ENCODE measurements at places on chromosomes 16 and 17. TPM values are rescaled to one million over a fixed set of nuclear protein-coding genes. Genes with fewer than 3 reads are reported as not detected.
A peak's percentile ranks its signal among the peaks of the same experiment; 100 is the strongest.

XAF1 gene
- 8.3 TPM for total RNA-seq

CEP295NL gene
- total RNA-seq, result 1.4 TPM

PSMD3 gene
- total RNA-seq, result 67.6 TPM

OSGIN1 gene
- total RNA-seq, result 0.18 TPM

SPIRE2 gene
- total RNA-seq, result 1.6 TPM

GRCh38 chr17:7289256-7290032 is 5.0 kb downstream of the YBX2 start:
- no peak overlapping the region for H3K27ac ChIP-seq
- peaks cover 28% of the 10 kb centered on the region for H3K4me1 ChIP-seq
- DNase-seq, result no peak
- H3K27me3 ChIP-seq, result peaks cover 56% of the 10 kb centered on the region
- H3K36me3 ChIP-seq, result peaks cover 18% of the 10 kb centered on the region

DNA sequence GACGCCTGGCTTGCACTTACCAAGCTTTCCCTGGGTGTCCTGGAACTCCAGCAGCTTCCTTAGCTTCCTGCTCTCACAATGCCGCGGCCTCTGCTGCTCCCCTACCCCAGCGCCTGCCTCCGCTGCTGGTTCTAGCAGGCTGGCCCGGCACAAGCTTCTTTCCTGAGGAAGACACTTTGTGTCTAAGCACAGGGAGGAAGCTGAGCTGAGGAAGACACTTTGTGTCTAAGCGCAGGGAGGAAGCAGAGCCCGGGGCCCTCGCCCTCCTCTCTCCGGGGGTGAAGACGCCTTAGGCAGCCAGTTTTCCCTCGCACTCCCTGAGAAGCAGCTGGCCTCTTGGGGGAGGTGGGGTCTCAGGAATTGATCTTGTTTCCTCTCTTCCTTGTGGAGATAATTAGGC is 64.9 kb downstream of the PLD6 start:
- no peaks in the 10 kb centered on the region for H3K27me3 ChIP-seq
- H3K27ac ChIP-seq, result no peak overlapping the region
- peaks cover 10% of the 10 kb centered on the region for H3K4me1 ChIP-seq
- H3K36me3 ChIP-seq, result peaks cover 96% of the 10 kb centered on the region
- H3K4me3 ChIP-seq, result no peak overlapping the region

GRCh38 chr16:79612207-79612606 is 11.7 kb upstream of the MAF start:
- H3K4me3 ChIP-seq, result no peak overlapping the region
- no peak for DNase-seq
- peaks cover 18% of the 10 kb centered on the region for H3K4me1 ChIP-seq
- H3K27me3 ChIP-seq, result no peaks in the 10 kb centered on the region
- no peak overlapping the region for H3K27ac ChIP-seq

DNA sequence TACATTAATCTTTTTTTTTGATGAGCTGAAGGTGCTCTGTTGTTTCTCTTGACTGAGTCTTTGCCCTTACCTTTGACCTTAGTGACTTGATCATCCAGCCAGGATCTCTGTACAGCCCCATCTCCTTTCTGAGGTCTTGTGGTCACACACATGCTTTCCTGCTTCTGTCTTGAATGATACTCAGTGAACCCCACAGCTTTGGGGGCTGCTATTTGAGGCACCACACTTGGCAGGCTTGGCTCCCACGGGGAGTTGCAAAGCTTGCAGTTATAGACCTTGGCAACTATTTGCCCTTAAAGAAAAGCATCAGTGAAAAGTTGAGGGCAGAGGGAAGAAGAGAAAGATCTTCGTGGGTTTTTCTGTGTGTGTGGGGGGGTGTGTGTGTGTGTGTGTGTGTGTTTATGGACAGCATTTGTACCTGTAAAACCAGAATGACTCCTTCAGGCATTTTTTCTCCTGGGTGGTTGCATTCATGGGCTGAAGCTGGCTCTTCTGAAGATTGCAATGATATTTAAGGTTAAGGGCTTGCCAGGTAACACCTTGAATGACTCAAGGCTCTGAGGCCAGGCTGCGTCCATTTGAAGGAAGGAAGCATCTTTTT is 101.6 kb downstream of the MSI2 start:
- H3K27me3 ChIP-seq, result no peaks in the 10 kb centered on the region
- H3K27ac ChIP-seq, result no peak overlapping the region
- no peaks in the 10 kb centered on the region for H3K36me3 ChIP-seq
- no peak overlapping the region for H3K4me3 ChIP-seq

- no peaks in the 10 kb centered on the region for H3K36me3 ChIP-seq
- DNase-seq, result peak; percentile 75
- H3K4me3 ChIP-seq, result peak within 1 kb of the TSS; percentile 45
- H3K27me3 ChIP-seq, result peaks cover 41% of the 10 kb centered on the region
- peak within 1 kb of the TSS; percentile 57 for H3K27ac ChIP-seq
Measured at GRCh38 chr17:21376081-21376758, at the start of gene KCNJ12. Gene KCNJ12 (plus strand): TSS chr17:21376357. CDS start chr17:21415343, 38,986 bp downstream.

DNA sequence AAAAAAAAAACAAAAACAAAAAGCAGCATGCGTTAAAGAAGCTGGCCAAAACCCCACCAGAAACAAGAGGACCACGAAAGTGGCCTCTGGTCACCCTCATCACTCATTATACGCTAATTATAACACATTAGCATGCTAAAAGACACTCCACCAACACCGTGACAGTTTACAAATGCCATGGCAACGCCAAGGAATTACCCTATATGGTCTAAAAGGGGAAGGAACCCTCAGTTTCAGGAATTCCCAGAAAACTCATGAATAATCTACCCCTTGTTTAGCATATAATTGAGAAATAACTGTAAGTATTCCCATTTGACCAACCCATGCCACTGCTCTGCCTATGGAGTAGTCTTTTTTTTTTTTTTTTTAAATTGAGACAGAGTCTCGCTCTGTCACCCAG is 77.6 kb downstream of the EMP2 start:
- no peaks in the 10 kb centered on the region for H3K27me3 ChIP-seq
- H3K36me3 ChIP-seq, result peaks cover 3% of the 10 kb centered on the region
- H3K4me3 ChIP-seq, result no peak overlapping the region
- DNase-seq, result no peak

DNA sequence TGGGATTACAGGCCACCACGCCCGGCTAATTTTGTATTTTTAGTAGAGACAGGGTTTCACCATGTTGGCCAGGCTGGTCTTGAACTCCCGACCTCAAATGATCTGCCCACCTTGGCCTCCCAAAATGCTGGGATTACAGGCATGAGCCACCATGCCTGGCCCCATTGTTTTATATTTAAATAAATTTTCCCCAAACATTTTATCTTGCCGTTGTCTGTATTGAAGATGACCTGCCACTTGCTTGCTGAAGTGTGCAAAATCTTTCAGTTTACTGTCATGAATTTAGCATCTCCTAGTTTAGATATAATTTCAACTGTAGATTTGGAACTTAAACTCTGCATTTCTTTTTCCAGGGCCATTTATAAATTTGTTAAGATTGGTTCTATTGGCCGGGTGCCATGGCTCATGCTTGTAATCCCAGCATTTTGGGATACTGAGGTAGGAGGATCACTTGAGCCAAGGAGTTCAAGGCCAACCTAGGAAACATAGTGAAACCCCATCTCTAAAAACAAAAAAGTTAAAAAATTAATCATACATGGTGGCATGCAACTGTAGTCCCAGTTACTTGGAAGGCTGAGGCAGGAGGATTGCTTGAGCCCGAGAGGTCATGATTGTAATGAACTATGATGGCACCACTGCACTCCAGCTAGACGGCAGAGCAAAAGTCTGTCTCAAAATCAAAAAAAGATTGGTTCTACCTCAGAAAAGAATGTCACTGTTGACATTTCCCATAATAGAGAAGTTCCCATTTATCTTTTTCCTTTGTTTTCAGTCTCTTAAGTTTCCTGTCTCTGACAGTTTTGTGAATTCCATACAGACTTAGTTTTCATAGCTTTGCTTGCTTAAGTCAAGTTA is 84.4 kb downstream of the VMP1 start:
- H3K4me3 ChIP-seq, result no peak overlapping the region
- H3K36me3 ChIP-seq, result peaks cover 2% of the 10 kb centered on the region
- H3K27me3 ChIP-seq, result no peaks in the 10 kb centered on the region
- peak overlapping the region; percentile 20 for H3K27ac ChIP-seq
- no peak for DNase-seq

- DNase-seq, result no peak
- H3K27me3 ChIP-seq, result no peaks in the 10 kb centered on the region
- no peak overlapping the region for H3K4me3 ChIP-seq
- no peaks in the 10 kb centered on the region for H3K36me3 ChIP-seq
- no peaks in the 10 kb centered on the region for H3K4me1 ChIP-seq
Measured at GRCh38 chr17:80671039-80671824, 126.6 kb downstream of the RPTOR start.

DNA sequence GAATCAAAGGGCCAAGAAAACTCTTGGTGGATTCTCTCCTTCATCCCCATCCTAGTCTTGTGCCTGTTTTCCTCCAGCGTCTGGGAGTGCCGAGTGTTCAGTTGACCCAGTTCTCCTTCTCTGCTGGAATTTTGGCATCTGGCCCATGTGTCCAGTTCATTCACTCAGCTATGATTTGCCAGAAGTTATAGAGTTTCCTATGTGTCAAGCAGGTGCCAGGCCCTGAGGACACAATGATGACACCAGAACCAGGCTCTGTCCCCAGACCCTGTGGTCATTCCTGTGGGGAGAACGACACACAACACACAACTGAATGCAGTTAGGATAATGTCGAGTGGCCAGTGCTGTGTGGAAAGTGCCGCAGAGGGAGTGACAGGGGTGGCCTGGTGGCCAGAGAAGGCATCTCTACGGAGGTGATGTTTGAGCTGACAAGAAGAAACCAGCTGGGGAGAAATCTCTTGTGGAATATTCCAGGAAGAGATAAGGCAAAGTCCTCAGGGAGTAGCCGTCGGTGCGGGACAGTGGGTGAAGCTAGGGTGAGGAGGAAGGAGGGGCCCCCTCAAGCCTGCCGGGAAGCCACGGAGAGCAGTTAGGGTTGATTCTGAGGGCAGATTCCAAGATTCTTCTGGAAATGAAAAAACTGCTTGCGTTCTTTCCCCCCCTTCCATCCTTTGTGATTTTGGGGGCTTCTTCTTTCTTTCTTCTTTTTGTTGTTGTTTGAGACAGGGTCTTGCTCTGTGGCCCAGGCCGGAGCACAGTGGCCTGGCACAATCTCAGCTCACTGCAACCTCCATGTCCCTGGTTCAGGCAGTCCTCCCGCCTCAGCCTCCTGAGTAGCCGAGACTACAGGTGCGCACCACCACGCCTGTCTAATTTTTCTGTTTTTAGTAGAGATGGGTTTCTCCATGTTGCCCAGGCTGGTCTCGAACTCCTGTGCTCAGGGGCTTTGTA is 35.8 kb upstream of the IL34 start:
- H3K4me1 ChIP-seq, result no peaks in the 10 kb centered on the region
- H3K27ac ChIP-seq, result no peak overlapping the region
- no peaks in the 10 kb centered on the region for H3K36me3 ChIP-seq
- no peak overlapping the region for H3K4me3 ChIP-seq

GRCh38 chr16:85248342-85248741 is 136.1 kb upstream of the CIBAR2 start:
- H3K36me3 ChIP-seq, result no peaks in the 10 kb centered on the region
- H3K4me3 ChIP-seq, result no peak overlapping the region
- H3K27ac ChIP-seq, result no peak overlapping the region
- peaks cover 56% of the 10 kb centered on the region for H3K4me1 ChIP-seq

DNA sequence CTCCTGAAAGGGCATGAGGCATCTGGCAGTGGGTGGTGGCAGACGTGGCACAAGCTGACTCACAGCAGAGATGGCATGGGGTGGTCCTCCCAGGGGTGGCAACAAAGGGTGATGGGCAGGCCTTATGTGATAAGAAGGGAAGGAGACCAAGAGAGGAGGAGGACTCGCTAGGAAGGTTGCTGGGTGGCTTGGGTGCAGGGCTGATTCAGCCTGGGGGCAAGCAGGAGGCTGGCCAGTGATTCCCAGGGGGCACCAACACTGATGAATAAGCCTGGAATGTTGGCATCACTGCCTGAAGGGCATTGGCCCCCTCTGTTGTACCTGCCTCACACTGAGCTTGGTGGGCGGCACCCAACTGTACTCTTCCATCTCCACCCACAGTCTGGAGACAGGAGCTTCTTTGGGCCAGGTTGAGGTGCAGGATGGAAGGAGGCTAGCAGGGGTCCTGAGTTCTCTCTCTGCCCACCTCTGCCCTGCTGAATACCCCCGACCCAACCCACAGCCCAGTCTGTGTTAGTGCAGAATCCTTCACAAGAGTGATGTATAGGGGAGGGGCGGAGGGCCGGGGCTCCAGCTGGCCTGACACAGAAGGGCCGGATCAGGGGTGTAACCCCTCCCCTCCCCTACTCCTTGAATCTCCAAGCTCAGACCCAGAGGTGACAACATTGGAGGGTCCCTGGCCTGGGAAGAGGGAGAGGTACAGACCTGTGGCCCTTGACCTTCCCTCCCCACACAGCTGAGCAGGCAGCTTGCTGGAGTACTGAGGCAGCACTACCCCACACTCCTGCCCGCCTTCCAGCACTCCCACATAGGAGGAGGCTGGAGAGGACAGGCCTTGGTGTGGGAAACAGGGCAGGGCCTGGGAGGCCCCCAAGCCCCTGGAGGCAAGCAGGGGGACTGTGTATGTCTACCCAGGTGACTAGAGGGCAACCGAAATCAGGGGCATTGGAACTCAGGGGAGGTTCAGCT is 2.6 kb downstream of the STAC2 start:
- H3K4me3 ChIP-seq, result no peak overlapping the region
- no peak for DNase-seq
- no peak overlapping the region for H3K27ac ChIP-seq
- no peaks in the 10 kb centered on the region for H3K36me3 ChIP-seq
- H3K4me1 ChIP-seq, result peaks cover 32% of the 10 kb centered on the region

GRCh38 chr16:21950782-21951521 is 2.2 kb upstream of the UQCRC2 start:
- H3K27me3 ChIP-seq, result no peaks in the 10 kb centered on the region
- H3K4me3 ChIP-seq, result no peak overlapping the region
- DNase-seq, result peak; percentile 48
- H3K36me3 ChIP-seq, result no peaks in the 10 kb centered on the region
- no peak overlapping the region for H3K27ac ChIP-seq

GRCh38 chr17:43530288-43531081 is 15.7 kb downstream of the ETV4 start:
- H3K27me3 ChIP-seq, result no peaks in the 10 kb centered on the region
- H3K36me3 ChIP-seq, result peaks cover 18% of the 10 kb centered on the region
- DNase-seq, result peak; percentile 97
- H3K4me1 ChIP-seq, result peaks cover 50% of the 10 kb centered on the region

DNA sequence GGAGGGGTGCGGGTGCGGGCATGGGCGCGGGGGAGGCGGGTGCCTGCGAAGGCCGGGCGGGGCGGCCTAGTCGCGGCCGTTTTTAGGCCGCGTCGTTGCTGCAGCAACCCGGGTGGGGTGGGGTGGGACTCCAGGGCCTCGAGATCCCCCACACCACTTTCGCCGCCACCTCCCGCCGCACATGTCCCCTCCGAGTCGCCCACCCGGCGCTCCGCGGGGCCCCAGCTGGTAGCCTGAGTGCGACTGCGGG is 11.3 kb downstream of the TBX2 start:
- peak overlapping the region; percentile 93 for H3K27ac ChIP-seq
- peak overlapping the region; percentile 57 for H3K4me3 ChIP-seq
- H3K27me3 ChIP-seq, result peaks cover 72% of the 10 kb centered on the region
- H3K36me3 ChIP-seq, result peaks cover 4% of the 10 kb centered on the region
- peaks cover 52% of the 10 kb centered on the region for H3K4me1 ChIP-seq

Measured in muscle of leg (tissue), 16 donors.